Stimulated activated CD4-positive, alpha-beta T cell treated with anti-CD3 and anti-CD28 coated beads, Interleukin-15, amount 100 ng/mL, for 1 hour (primary cell): ENCODE measurements at places on chromosomes 2 and 18.

DNA sequence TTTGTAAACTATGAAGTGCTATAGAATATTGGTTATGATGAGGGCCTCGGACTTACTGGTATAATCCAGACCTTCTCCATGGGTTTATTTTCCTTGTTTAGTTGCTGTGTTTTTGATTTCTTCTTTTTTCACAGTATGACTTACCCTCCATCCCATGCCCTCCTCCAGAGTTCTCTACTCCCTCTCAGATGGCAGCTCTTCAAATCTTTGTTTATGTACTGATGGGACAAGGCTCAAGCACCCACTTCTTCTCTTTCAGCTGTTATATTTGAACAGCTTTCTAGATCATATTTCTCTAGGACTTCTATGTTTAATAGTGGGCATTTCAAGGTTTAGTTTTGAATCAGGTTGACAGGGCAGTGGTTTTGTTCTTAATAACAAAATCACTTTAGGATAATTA lies 43.9 kb downstream of the CLIP4 start:
- no peak for DNase-seq

DNA sequence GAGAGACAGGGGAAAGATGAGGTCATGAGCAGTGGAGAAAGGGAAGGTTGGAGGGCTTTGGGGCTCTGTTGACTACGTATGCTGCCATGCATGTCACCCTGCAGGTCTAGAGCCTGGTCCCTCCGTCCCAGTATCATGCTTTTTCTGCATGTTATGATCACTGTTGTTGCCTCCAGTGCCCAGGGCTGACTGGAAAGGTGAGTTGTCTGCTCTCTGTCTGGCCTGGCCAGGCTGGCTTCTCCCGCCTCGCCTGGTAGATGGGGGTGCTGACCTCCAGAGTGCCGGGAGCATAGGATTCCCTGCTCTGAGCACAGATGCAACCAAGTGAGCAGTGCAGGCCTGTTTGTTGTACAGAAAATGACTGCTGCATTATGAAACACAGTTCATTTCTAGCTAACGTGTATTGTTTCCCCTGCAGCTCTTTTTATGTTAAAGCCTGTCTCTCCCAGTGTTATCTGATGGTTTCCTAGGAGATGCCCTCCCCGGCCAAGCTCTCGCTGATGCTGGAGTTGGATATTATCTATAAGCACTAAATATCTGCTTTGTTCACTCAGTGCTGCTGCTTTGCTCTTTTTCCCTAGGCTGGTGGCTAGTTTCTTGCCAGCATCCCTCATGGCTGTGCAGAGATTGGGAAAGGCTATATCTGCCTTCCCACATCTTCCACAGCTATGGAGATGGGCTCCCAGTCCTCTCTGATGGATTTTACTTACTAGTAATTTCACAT lies 158.2 kb downstream of the TDRD15 start:
- DNase-seq: no peak

DNA sequence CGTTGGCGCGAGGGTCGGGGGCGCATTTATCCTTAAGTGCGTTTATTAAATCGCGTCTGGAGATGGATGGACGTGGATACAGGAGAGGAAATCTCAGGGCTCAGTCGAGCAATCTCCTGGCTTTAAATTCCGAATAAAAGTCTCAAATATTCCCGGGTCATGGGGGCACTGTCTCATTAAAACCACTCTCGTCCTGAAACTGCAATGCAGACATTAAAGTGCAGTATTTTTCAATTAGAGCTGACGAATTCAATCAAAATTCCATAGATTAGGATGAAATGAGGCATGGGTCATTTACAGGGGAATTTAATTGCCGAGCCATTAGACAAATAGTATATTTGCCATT lies 10.7 kb upstream of the GBX2 start:
- no peak for DNase-seq

GRCh38 chr2:232349946-232350635 lies 28.5 kb upstream of the ALPP start:
- DNase-seq: no peak

- DNase-seq: no peak
These were observed 61.9 kb upstream of the IL1R1 start for GRCh38 chr2:102080451-102081242.

DNA sequence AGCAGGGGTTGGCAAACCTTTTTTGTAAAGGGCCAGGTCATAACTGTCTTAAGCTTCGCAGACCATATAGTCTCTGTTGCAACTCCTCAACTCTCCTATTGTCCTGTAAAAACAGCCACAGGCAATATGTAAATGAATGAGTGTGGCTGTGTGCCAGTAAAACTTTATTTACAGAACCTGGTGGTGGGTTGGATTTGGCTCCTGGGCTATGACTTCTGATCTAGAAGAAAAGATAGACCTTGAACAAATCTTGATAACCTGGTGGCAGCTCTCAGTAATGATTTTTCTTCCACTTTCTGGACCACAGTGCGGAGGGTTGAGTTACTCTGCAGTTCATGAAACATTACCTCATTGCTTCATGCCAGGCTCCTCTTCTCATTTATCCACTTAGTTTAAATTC lies 139.3 kb downstream of the MYCN start:
- no peak for DNase-seq

DNA sequence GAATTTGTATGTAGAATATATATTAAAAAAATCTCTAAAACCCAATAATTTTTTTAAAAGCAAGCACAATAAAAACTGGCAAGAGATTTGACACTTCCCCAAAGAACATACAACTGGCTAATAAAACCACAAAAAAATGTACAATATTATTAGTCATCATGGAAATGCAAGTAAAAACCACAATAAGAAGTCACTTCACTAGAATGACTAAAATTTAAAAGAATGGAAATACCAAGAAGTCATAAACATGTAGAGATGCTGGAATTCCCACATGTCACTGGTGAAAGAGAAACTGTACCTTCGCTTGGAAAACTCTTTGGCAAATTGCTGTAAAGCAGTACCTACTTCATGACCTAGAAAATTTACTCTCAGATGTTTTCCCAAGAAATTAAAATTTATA lies 43.4 kb upstream of the KYNU start:
- no peak for DNase-seq

DNA sequence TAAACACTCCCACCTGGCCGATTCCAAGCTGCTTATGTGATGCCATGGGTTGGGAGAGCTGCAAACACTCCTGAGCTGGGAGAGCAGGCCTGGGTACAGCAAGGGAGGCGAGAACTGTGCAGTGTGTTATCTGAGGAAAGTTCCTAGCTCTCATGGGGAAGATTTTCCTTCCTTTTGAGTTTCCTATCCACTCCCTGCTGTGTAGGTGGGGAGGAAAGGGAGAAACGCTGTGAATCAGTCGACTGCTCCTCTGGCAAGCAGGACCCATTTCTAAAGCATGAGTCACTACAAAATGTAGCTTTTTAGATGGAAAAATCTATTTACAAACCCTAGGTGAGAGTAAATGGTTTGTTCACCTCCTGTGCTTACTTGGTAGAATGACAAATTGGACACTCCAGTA lies 80.4 kb downstream of the SH3RF3 start:
- no peak for DNase-seq

GRCh38 chr18:36625386-36625785 lies 203.4 kb downstream of the TPGS2 start:
- DNase-seq: no peak

DNA sequence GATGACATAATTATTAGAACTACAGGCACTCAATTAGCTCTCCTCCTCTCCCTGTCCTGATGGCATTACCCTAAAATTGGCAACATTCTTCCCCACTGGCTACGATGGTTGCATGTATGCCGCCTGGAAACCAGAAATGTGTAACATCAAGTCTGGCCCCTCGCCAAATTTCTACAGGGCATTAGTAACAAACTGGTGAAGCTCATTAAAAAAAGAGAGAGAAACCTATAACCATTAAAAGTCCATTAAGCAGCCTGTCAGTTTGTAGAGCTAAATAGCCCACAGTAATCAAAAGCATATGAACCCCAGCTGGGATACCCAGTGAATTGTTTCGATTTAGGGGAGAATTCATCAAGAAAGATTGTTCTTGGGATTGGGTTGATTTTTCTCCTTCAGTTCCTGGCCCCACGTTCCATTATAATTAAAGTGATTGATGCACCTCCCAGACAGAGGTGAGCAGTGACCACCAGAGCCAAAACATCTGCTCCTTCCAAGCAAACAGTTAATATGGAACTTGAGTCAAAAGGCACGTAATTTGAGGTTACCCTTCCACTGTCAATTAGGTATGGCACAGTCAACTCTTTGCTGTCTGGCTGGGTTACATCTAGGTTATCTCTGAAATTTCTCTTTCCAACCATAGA lies 208.6 kb downstream of the C1D start:
- no peak for DNase-seq

GRCh38 chr2:118889995-118890394 lies 42.5 kb upstream of the EN1 start:
- no peak for DNase-seq
